ENCODE measurements at places on chromosomes 3 and 15.
A peak's percentile ranks its signal among the peaks of the same experiment; 100 is the strongest.

DNA sequence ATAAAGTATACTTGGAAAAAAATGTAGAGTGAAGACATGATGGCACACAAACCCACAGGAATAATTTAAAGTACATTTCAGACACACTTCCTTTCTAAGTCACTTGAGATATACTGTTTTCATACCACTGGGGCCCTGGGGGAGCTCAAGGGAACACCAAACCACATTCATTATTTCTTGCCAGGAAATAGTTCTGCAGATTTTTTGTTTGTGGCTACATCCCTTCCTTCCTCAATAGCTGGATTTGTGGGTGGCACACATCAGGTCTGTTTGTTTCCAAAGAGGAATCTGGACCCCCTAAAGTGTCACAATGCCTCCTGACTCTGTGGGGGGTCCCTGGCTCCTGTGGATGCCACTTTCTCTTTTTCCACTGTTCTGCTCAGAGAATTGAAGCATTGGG is 153.5 kb upstream of the COL8A1 start:
- no peak for DNase-seq

GRCh38 chr15:62413153-62413552 is 248.1 kb upstream of the C2CD4B start:
- DNase-seq, result no peak

GRCh38 chr15:90192961-90193786 is 8.0 kb upstream of the SEMA4B start:
- no peak for DNase-seq

- peak; percentile 47 for DNase-seq
Measured at GRCh38 chr3:113495035-113495434, 19.9 kb downstream of the SPICE1 start.

DNA sequence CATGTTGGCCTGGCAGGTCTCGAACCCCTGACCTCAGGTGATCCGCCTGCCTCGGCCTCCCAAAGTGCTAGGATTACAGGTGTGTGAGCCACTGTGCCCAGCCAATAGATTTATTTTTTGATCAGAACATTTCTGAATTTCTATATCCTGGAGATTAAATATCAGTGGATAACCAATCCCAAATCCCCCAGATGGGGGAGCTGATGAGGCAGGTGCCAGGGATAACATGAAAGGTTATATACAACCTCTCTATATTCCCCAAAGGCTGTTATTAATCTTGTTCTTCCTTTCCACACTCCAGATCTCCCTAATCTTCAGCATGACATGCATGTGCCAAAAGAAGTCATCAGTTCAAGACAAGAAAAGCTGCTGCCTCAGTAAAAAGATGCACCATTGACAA is 112.3 kb downstream of the WDR76 start:
- peak; percentile 47 for DNase-seq

DNA sequence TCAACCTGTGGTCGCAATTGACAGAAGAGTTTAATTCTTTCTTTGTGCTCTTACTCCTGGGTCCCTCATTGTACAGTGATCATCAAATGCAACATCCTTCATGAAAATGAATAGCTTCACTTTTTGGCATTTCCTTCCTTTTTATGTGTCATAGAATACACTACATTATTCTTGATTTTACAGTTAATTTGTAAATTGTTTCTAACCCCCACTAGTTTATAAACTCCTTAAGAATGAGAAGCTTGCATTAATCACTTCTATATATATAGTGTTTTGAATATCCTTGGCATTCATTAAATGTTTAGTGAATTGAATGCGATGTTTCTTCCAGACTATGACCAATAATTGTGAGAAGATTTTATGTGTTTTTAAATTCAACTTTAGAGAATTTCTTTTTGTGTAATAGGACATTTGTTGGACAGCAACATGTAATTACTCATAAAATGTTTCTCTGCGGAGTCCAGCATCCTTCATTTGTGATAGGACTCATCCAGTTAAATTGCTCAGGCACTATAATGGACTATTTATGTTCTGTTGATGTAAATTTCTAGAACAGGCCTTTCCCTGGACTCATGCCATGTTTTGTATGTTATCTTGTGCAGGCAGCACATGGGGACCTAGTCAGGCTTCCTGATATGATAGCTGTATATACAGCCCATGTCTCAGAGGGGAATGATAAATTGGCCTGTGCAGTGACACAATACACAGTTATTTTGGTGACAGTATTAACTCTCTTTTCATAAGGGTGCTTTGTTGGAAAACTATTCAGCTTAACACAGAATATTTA is 51.3 kb downstream of the MBNL1 start:
- DNase-seq, result no peak

GRCh38 chr3:68963891-68964290 is 31.5 kb upstream of the TAFA4 start:
- no peak for DNase-seq

DNA sequence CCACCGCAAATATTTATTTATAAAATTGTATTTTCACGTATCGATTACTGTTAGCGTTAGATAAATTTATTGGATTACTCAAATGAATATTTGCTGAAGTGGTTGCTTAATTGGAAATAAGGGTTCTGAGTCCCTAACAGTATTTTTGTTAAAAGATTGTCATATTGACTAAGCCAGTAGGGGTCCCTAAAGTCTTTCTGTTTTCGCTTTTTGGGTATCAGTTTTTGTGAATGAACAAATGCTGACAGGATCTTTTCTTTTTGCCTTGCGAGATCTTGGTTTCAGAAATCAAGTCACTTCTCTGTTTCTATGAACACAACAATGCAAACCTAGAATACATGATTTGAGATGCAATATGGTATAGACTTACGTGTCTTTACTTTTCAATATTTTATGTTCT is 7.1 kb downstream of the RAD51 start:
- DNase-seq, result peak; percentile 50

- DNase-seq, result peak; percentile 88
Measured at GRCh38 chr15:76987896-76988860, 6.7 kb upstream of the PSTPIP1 start.

DNA sequence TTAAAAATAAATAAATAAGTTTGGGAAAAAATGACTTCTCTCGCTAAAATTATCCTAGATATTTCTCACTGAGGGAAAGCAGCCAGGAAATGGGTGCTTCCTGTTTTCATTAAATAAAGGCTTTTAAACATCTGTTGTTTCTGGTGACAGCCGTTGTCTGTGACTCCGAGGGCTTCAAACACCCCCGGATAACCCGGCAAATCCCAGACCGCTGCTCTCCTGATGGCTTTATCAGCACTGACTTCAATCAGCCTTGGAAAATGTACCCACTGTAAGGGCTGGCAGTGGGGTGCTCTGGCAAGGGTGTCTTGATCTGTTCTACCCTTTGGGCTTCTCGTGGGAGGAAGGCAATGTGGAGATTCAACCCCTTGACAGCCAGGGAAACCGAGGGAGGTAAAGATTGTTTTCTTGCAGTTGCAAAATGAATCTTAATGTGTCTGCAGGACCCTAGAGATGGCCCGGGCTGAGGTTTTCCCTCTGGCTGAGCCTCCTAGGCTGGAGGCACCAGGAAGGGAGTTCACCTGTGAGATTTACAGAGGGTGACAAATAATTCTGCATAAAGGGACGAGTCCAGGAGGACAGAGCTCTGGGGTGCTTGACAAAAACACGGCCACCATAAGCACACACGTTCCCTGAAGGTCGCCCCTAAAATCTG is 33.6 kb upstream of the SEC13 start:
- DNase-seq, result no peak

DNA sequence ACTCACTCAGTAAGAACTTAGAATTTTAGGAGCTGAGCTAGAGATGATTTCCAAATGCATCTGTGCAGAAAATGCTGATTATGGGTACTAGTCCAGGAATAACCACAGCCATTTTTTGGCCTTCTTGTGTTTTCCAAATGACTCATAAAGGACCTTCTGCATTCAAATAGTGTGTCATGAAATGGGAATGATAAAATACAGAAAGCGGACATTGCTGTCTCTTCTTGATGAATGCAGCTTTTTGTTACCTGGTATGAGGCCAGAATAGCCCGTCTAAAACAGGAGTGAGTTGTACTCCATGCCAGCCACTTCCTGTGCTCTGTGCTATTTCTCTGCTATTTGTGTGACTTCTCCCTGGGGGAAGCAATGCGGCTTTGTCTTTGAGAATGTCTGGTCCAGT is 20.5 kb upstream of the FRMD5 start:
- DNase-seq, result no peak

DNA sequence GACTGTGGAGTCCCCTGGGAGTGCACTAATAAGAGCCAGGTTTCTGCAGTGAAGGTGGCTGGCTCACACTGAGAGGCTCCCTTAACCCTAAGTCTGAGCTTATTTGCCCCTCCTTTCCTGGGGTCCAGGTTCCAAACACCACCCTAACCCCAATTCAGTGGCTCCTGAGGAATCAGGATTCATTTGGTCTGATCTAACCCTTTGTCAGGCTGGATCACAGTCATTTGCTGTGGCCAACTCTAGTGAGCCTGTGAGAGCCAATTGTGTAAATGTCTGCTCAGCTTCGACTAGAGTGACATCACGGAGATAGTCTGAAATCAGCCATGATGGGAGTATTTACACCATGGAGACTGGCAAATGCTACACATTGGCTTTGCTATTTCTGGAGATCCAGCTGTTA is 73.7 kb upstream of the ACAN start:
- no peak for DNase-seq

DNA sequence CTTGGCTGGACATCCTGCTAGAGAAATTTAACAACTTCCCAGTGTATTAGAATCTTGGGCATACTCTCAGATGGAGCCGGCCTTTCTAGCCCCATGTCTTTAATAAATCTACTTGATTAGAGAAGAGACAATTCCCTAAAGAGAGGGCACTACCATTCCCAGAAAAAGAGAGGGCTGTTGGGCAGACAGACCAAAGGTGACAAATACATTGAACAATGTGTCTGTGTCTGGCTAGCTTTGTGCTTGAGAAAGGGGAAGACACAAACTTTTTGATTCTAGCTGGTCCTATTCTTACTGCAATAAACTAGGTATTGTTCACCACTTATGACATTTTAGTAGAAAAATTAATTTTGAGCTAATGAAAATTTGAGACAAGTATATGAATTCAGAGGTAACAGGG is 57.7 kb downstream of the DUT start:
- no peak for DNase-seq

DNA sequence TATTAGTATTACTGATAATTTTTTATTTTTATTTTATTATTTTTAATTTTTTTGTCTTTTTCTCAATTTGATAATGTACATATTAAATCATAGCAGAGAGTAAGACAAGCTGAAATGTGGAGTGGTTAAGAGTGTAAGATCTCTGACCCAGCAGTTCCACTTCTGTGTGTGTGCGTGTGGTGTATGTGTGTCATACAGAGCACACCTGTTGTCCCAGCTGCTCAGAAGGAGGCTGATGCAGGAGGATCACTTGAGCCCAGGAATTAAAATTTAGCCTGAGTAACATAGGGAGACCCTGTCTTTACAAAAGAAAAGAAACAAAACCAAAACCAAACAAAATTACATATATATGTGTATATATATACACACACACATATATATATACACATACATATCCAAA is 1.4 kb upstream of the CIDEC start:
- DNase-seq, result no peak

GRCh38 chr15:68644083-68644904 is 65.5 kb downstream of the CORO2B start:
- no peak for DNase-seq

- DNase-seq, result no peak
Measured at GRCh38 chr3:24072193-24072592, 127.1 kb downstream of the NR1D2 start.

- DNase-seq, result no peak
Measured at GRCh38 chr3:12486916-12487315, 2.6 kb downstream of the TSEN2 start.

DNA sequence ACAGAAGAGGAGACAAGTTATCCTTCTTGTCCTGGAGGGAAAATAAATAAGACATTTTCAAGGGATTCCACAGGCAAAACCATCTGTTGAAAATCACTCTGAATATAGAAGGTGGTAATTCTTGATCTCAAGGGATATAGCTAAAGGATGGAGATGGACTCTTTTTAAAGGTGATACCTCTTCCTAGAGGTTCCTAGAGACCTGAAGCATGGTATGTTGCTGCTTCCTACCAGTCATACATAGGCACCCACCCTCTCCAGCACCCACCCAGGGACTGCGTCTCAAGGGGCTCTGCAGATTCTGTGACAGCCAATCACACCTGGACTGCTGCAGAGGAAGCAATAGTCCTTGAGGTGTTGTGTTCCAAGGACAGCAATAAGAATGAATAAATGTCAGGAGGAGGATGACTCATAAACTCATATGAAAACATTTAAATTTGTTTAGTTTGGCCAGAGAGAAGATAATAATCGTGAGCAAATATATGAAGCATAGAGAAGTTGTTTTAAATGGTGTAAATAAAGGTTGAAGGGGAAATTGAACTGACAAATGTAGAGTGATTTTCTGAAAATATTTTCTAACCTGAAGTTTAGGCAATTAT is 741.6 kb upstream of the CBLB start:
- DNase-seq, result no peak

DNA sequence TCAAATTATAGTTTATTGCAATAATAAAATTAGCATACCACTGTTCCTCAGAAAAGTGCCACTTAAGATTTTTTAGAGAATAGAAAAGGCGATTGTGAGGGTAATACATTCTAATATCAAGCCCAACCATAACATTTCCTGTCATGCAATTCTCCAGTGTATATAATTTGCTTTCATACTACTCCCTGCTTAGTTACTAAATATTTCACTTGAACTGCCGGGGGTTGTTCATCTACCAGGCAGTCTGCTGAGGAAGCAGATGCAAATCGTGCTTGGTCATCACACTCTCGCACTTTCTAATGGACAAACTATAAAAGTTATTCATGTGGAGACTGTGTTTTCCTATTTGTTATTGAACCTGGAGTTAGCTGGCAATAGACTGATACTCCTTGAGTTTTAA is 645.6 kb upstream of the CBLB start:
- DNase-seq, result no peak

DNA sequence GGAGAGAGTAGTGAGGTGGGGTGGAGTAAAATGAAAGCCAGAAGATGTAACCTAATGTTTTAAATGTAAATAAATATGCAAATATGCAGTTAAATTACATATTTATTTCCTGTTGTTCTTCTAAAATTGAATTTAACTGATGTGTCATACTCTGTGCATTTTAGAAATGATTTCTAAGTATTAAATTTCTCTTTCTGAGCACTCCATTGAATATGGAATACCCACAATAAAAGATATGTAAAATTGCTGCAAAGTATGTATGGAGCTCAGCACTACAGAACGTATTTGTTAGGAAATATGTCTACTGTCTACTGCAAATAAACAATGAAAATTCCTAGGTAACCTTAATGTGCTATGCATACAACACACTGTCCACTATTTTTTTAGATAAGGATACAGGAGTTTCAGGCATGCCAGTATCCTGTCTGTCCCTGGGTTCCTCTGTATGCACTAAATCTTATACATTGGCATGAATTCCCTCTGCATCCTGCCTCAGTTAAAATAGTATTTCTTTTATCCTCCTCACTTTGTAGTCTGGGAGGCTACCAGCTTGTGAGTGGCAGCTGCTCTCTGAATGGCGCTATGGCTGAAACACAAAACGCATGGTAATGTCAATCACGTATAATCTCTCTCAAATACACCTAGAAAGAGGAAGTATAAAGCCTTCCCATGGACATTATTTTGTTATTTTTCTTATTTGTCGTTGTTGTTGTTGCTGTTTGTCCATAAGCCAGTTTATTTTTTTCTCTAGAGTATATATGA is 579.5 kb downstream of the PYDC2 start:
- no peak for DNase-seq

All from GM13976 (cell line).